Activated CD4-positive, alpha-beta memory T cell treated with anti-CD3 and anti-CD28 coated beads, Interleukin-2, amount 10 ng/mL, durations not matched to agents 7 days and 5 days (primary cell): ENCODE measurements at places on chromosomes 2 and 18. TPM values are rescaled to one million over a fixed set of nuclear protein-coding genes. Genes with fewer than 3 reads are reported as not detected.

DNA sequence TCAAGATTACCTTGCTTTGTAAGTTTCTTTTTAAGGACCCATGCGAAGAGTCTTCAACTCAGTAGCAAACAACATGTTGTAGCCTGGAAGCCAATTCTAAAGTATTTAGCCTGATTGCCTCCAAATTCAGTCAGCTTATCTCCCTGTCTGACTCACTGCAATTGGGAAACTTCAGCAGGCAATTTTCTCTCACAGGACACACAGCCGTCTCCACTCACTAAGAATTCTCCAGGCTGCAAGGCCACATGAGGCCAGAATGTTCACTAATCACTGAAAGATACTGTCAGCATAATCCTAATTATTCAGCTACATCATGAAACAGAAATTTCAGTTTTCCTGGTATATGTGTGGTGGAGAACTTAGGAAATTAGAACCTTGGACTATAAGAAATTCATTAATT lies 78.1 kb upstream of the PDE1A start:
- no peaks in the 10 kb centered on the region for H3K36me3 ChIP-seq
- no peaks in the 10 kb centered on the region for H3K27me3 ChIP-seq
- no peak overlapping the region for H3K4me3 ChIP-seq
- DNase-seq = no peak
- no peaks in the 10 kb centered on the region for H3K4me1 ChIP-seq
- no peak overlapping the region for H3K27ac ChIP-seq

DNA sequence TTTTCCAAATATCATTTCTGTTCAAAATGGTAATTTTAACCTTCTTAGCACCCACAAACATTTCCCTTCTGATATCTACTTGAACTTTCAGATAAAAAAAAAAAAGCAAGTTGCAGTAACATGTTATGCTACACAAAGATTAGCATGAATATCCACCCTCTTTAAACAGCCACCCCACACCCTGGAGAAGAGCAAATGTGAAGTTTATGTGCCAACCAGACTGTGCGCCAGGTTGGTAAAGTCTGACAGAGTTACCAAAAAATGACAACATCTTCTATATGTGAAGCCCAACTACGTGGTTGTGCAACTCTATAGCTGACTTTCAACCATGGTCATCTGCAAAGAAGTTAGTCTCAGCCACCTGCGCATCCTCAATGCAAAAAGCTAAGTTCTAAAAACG lies 62.6 kb downstream of the BCL11A start:
- H3K27ac ChIP-seq = no peak overlapping the region
- H3K27me3 ChIP-seq = peaks cover 11% of the 10 kb centered on the region
- H3K4me1 ChIP-seq = no peaks in the 10 kb centered on the region
- DNase-seq = no peak
- H3K4me3 ChIP-seq = no peak overlapping the region
- no peaks in the 10 kb centered on the region for H3K36me3 ChIP-seq

DYNC2LI1 gene
- total RNA-seq = 4.9 TPM

DNA sequence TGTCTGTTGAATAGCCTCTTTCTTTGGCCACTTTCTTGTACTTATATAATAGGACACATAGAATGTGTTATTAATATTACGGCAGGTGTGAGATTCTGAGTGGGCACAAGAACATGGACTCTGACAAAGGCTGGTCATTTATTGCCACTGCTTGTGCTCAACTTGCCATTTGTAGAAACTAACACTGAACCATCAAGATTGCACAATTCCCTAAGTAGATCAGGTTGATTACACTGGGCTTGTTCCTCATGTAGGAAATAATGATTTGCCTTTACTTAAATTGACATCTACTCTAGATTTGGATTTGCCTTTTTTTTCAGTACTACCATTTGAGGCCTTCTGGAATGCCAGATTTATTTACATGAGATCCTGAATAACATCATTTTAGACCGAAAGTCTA lies 342.7 kb upstream of the CWC22 start:
- H3K4me3 ChIP-seq = no peak overlapping the region
- no peaks in the 10 kb centered on the region for H3K4me1 ChIP-seq
- no peaks in the 10 kb centered on the region for H3K36me3 ChIP-seq
- H3K27ac ChIP-seq = no peak overlapping the region

DNA sequence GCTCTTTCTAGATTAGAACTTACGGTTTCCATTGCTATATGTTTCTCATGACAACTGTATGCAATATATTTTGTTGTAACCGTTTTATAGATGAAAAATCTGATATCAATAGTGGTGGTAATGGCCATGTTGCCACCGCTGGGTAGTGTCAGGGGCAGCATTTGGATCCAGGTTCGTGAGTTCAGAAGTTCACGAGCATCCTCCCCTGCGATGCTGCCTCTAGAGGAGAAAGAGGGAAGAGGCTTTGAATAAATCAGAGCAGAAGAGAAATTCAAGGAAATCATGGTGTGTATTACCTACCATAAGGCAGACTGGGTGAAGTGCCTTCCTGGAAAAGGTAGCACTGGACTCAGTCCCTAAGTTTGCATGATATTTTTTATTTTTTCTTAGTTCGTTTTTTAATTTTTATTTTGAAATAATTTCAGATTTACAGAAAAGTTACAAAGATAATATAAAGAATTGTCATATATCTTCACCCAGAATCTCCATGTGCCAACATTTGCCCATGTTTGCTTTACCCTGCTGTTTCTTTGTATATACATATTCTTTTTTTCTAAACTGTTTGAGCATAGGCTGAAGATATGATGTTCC lies 3.3 kb upstream of the ZBTB7C start:
- DNase-seq = peak; percentile 28
- H3K27ac ChIP-seq = no peak overlapping the region
- H3K27me3 ChIP-seq = peaks cover 71% of the 10 kb centered on the region
- H3K4me1 ChIP-seq = peaks cover 16% of the 10 kb centered on the region
- no peak overlapping the region for H3K4me3 ChIP-seq

DNA sequence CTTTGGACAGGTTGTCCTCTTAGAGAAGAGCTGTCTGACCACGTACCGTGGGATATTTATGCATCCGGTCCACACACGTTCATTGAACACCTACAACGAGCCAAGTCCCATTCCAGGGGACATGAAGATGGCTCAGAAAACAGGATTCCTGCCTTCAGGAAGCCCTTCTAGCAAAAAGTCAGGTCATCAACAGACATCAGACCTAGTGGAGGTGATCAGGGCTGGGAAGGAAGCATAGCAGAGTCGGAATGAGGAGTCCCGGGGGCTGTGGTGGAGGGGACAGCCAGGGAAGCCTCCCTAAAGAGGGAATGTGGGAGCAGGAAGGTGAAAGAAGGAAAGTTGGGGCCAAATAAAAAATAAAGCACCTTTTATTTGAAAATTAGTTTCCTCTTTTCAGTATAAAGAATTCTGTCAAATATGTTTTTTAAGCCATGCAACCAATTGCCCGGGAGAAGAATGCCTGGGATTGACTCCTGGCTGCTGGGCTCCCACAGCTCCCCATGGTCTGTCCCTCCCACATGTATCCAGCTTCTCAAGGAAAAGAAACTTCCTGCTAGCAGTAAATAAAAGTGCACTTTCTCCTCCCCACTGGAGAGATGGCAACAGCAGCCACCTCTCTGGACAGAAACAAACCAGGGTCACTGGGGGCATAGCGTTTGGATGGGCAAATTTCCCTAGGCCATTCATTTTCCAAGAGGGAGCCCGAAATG lies 144.8 kb downstream of the SMAD7 start:
- peaks cover 52% of the 10 kb centered on the region for H3K4me1 ChIP-seq
- no peaks in the 10 kb centered on the region for H3K36me3 ChIP-seq
- H3K27me3 ChIP-seq = no peaks in the 10 kb centered on the region
- no peak overlapping the region for H3K27ac ChIP-seq
- no peak for DNase-seq

DNA sequence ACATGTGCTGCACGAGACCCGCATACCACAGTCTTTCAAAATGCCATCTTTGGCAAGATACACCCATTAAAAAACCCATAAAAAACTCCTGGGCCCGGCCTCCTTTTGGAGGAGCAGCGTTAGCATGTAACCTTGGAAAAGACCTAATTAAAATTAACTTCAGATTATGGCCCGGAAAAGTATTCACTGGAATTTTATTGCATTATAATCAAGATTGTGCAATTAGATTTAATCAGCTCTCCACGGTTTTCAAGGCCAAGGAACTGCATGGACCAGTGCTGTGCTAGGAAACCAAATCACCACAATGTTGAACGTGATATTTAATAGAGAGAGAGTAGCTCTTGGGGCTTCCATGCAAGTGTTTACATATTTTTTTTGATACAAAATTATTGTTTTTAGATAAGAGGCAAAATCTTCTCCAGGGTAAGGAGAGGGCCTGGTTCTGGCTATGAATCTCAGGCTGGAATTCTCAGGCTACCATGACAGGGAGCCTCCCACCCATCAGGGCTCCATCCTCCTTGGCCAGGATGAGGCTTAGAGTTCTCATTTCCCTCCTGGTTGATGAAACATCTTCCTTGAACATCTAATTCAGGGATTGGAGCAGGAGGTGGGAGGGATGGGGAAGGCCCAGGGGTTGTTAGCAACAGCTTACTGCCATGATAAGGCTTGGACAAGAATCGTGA lies 82.0 kb upstream of the TTC39C start:
- peaks cover 62% of the 10 kb centered on the region for H3K4me1 ChIP-seq
- H3K27me3 ChIP-seq = no peaks in the 10 kb centered on the region
- no peak for DNase-seq

AOX1 gene
- total RNA-seq = 0.15 TPM

DNA sequence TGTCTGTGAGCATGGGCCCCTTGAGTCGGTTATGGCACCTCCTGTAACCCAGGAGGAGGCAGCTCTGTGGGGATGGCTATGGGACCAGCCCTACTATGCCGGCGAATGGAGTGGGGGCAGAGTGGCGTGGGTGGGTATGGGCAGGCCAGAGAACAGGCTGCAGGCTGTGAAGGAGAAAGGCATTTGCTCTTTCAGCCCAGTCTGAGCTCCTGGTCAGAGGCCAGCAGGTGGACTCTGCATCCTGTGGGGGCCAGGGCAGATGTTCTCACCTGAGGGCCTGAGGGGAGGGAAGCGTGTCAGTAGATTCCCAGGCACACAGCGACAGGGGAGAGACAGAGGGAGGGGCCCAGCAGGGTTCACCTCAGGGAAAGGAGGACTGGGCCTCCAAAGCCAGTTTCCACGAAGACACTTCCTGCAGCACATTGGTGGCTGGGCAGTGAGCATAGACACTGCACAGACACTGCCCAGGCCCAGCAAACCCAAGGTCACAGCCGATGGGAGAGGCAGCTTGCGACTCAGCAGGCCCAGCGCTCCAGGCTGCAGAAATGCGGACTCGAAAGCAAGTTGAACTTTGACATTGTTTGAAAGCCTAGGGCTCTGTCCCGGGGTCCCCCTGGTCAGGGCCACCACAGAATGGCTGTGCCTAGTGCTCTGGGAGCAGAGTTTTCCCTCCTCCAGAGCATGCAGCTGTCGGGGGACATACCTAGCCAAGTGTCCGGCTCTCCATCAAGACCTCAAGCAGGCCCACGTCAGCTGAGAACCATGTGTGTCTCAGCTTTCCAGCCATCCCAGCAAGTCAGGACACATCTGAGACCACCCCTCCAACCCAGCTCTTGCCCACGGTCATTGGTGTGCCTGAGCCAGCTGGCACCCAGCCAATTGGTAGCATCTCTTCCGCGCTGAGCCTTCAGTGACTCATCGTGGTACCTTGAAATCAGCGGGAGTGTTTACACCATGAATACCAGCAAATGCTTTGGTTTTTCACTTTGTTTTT lies 53.8 kb downstream of the TGOLN2 start:
- no peak for DNase-seq
- H3K27me3 ChIP-seq = peaks cover 16% of the 10 kb centered on the region
- H3K4me1 ChIP-seq = peaks cover 4% of the 10 kb centered on the region
- H3K4me3 ChIP-seq = no peak overlapping the region
- H3K36me3 ChIP-seq = no peaks in the 10 kb centered on the region

DNA sequence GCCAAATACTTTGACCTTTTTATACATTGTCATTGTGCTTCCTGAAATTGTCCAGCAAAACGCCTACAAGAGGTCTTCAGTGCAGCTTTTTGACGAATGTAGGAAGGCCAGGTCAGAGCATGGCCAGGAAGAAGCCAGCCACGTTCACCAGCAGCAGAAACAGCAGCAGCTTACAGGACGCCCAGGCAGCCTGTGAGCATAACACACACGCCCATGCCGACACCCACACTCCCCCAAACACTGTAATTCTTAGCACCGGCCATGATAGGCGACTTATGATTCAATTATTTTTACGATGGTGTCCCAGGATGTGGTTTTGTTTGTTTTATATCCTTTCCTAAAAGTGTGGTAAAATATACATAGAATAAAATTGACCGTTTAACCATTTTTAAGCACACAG lies 249.1 kb upstream of the SALL3 start:
- no peaks in the 10 kb centered on the region for H3K36me3 ChIP-seq
- no peaks in the 10 kb centered on the region for H3K27me3 ChIP-seq
- no peak overlapping the region for H3K27ac ChIP-seq
- H3K4me3 ChIP-seq = no peak overlapping the region
- DNase-seq = no peak
- H3K4me1 ChIP-seq = no peaks in the 10 kb centered on the region

SRD5A2 gene
- total RNA-seq = not detected

ABCG8 gene
- not detected for total RNA-seq

- H3K36me3 ChIP-seq = peaks cover 3% of the 10 kb centered on the region
- peaks cover 14% of the 10 kb centered on the region for H3K27me3 ChIP-seq
- H3K27ac ChIP-seq = no peak overlapping the region
These were observed 9.2 kb upstream of the WDR33 start for GRCh38 chr2:127820080-127820668.

DNA sequence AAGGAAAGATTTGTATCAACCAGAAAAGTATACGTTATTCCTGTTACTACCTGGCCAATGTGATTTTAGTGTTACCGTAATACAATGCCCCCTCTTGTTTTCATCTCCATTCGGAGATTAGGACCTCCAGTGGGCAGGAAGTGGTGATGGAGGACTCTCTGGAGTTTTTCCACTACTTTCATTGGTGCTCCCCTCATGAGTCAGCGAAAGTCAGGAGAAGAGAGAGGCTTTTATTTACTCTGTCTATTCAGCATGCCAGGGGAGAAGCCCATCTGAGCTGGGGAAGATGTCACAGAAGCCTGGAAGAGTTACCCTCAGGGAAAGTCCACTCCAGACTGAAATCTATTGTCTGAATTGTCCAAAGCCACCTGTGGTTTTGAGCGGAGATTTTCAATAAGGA lies 88.2 kb upstream of the THUMPD2 start:
- no peaks in the 10 kb centered on the region for H3K27me3 ChIP-seq
- H3K27ac ChIP-seq = no peak overlapping the region
- H3K4me1 ChIP-seq = no peaks in the 10 kb centered on the region
